ENCODE measurements at places on chromosomes 7 and 10. TPM values are rescaled to one million over a fixed set of nuclear protein-coding genes. Genes with fewer than 3 reads are reported as not detected.

LBX1 gene
- total RNA-seq, result 1.9 TPM

- H3K27ac ChIP-seq, result no peak overlapping the region
- no peaks in the 10 kb centered on the region for H3K27me3 ChIP-seq
- DNase-seq, result no peak
- H3K4me1 ChIP-seq, result no peaks in the 10 kb centered on the region
- H3K36me3 ChIP-seq, result no peaks in the 10 kb centered on the region
Measured at GRCh38 chr10:52136921-52137320, 177.2 kb upstream of the DKK1 start.

- no peak overlapping the region for H3K27ac ChIP-seq
- peaks cover 28% of the 10 kb centered on the region for H3K36me3 ChIP-seq
- H3K4me3 ChIP-seq, result no peak overlapping the region
- DNase-seq, result no peak
- H3K27me3 ChIP-seq, result no peaks in the 10 kb centered on the region
- H3K4me1 ChIP-seq, result peaks cover 18% of the 10 kb centered on the region
Measured at GRCh38 chr7:141671705-141672496, 30.1 kb downstream of the DENND11 start.

DNA sequence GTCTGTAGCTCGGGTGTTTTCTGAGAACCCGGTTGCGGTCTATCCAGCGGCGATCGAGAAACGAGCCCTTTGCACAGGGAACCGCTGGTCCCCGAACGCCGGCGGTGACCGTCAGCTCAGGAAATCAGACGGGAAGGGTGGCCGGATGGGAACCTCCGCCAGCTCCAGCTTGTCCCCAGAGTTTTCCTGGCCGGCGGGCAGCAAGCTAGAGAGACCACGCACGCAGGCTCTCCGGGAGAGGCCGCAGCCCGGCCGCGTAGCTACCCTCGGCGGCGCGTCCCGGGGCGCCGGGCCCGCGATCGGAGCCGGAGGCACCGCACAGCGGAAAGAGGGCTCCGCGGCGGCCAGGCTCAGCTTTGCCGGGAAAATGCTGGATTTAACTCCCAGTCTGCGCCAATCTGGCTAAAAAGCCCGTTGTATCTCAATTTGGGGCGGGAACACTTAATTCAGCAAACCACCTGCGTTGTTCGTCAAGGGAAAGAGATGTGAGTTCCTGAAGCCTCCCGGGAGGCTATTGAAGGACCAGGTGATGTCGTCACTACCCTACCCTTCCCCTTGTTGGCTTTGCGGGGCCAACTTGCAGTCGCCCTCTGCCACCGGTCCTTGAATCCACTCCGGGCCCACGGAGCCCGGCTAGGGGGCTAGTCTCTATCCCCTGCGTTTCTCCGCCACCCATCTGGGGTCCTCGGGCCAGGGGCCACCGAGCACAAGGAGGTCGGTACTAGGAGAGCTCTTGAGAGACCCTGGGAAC lies 859 bp upstream of the CH25H start:
- peaks cover 52% of the 10 kb centered on the region for H3K27me3 ChIP-seq
- peaks cover 21% of the 10 kb centered on the region for H3K4me1 ChIP-seq
- peak overlapping the region; percentile 33 for H3K27ac ChIP-seq
- H3K4me3 ChIP-seq, result peak overlapping the region; percentile 47

DNA sequence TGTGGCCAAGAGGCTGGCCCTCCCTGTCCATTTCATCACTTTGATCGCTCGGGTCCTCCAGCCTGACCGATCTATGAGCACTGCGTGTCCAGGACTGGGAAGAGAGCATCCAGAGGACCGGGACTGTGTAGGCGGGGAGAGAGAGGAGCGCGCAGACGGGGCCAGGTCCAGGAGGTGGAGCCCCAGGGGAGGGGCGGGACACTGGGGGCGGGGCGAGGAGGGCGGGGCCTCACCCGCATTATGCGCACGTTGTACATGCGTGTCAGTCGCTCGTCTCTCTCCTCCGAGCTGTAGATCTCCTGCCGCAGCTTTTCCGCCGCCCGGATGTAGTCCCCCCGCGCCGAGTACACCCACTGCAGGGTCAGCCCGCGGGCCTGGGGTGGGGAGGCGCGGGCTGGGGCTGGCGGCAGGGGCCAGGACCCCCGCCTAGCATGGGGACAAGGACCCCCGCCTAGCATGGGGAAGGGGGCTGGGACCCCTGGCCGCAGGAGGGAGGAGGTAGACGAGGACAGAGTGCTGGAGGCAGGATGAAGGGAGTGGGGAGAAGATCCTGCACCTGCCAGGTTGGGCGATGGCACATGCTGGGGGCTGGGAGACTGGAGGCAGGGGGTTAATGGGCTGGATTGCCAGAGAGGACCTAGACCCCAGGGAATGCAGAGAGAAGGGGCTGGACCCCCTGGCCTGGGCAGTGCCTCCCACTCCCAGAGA lies 14.3 kb downstream of the MOSPD3 start:
- H3K27ac ChIP-seq, result no peak overlapping the region
- H3K27me3 ChIP-seq, result no peaks in the 10 kb centered on the region
- H3K4me1 ChIP-seq, result peaks cover 17% of the 10 kb centered on the region

Data from spinal cord (tissue), 10 donors.